Upper lobe of right lung (tissue), 1 donor: ENCODE measurements at places on chromosomes 6 and 20. TPM values are rescaled to one million over a fixed set of nuclear protein-coding genes. Genes with fewer than 3 reads are reported as not detected.

DNA sequence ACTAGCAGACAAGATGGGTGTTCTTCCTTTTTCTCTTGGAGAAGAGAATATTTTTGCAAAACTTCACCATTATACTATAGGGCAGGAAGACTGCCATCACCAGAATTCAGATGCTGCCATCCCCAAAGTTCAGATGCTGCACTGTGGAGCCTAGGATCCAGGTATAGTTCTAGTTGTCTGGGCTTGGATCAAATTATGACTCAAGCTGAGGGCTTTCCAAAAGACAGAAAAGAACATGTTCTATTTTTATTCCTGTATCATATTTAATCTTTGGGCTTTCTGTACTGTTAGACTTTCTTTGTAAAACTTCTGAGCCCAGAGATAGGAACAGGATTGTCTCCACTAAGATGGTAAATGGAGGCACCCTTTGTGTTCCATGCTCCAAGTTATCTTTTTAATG, 22.0 kb downstream of the FAM83B start:
- no peak for DNase-seq

DNA sequence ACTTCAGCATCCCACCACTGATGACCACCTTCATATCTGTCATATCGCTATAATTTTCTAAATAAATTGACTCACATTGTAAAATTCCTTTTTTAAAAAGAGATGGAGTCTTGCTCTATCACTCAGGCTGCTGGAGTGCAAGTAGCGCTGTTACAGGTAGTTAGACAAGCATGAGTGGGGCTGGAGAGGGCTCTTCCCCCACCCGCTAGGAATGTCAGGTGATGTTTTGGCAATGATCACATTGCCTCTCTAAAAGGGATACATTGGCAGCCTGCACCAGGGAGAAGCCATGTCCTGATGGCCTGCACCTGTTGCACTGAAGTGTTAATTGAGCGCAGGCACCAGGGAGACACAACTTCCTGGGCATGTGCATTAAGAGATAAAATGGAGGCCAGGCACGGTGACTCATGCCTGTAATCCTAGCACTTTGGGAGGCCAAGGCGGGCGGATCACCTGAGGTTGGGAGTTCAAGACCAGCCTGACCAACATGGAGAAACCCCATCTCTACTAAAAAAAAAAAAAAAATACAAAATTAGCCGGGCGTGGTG, 16.9 kb upstream of the SLC22A16 start:
- no peak for DNase-seq

- DNase-seq = no peak
Measured at GRCh38 chr6:45699663-45700062, 316.0 kb downstream of the CLIC5 start.

DNA sequence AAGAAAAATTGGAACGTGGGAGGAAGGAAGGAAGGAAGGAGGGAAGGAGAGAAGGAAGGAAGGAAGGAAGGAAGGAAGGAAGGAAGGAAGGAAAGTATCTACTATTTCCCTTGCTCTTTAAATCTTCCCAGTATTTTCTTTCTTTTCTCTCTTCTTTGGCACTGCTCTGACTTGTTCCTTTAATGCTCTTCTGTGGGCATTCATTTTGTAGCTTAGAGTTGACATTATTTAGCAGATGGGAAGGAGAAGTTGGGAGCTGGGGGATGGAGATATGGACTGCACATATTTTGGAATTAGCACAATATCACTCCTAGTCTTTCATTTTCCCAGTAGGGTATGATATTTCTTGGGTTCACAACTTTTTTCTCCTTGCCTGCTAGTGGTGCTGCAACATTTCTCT, 152.2 kb downstream of the TFAP2B start:
- DNase-seq = no peak

OR2J3 gene
- not detected for total RNA-seq

GRCh38 chr6:22325481-22325880, 28.6 kb upstream of the PRL start:
- DNase-seq = no peak

DNA sequence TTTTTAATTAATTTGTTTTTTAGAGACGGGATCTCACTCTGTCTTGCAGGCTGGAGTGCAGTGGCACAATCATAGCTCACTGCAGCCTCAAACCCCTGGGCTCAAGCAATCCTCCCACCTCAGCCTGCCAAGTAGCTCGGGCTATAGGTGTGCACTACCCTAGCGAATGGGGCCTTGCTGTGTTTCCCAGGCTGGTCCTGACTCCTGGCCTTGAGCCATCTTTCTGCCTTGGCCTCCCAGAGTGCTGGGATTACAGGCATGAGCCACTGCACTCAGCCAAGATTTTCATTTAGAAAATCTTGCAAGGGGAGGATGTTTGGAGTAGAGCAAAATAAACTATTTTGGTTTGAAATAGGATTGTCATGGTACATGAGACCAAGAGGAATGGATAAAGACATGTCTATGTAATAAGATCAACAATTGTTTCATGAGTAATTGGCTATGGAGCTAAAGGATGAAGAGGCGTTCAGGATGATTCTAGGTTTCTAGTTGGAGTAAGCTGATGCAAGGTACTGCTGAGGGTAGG, 237.8 kb downstream of the UST start:
- DNase-seq = no peak

DNA sequence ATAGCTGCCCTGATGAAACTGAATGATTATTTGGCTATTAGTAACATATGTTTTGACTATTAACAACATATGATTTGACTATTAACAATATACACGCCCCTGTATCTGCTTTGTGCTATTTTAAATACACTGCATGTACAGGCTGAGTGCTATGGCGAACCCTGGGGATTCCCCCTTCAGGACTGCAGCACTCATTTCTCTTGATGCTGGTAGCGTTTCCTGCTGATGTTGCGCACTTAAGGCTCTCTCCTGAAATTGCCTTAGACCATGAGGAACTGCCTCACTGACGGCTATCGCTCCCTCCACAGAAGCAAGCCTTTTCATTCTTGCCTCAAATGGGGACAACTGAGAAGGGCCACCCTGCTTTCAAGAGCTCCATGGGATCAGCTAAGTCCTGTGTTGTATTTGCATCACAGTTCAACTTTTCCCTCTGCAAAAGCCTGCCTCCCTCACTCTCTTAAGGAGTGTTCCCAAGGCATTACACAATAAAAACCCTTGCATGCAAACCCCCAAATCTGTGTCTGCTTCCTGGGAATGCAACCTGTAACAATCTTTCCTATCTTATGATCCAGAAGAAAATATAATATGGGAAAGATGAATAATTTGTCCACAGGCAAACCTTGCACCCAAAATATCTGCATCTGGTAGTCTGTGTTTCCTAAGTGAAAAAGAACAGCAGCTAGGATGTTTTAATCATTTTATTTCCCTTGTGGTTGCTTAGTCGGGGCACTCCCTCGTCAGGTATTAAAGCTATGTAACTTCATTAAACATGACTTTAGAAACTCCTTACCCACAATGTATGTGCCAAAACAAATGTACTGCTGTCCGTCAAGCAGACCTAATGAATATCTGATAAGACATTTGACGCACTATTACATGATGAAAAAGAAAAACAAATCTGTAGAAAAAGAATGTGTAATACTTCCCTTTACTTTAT, 456.4 kb downstream of the COL12A1 start:
- DNase-seq = no peak

NFKBIE gene
- total RNA-seq = 7.1 TPM

- DNase-seq = no peak
Measured at GRCh38 chr20:18712882-18713281, 100.7 kb upstream of the SCP2D1 start.

BPIFB2 gene
- not detected for total RNA-seq
